Sciatic nerve (tissue), 2 donors: ENCODE measurements at places on chromosomes 1 and 21.

DNA sequence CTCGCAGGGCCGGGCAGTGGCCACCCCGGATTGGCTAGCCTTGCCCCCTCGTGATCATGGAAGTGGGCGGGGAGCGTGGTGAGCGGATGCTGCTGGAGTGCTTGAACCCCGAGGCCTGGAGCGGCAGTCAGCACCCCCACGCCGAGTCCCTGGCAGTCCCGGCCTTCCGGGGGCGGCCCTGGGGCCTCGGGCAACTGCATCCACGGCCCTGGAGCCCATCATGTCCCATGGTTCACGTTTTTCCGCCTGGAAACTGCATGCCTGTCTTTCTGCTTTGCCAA, 45.6 kb downstream of the CDC7 start:
- DNase-seq: no peak

DNA sequence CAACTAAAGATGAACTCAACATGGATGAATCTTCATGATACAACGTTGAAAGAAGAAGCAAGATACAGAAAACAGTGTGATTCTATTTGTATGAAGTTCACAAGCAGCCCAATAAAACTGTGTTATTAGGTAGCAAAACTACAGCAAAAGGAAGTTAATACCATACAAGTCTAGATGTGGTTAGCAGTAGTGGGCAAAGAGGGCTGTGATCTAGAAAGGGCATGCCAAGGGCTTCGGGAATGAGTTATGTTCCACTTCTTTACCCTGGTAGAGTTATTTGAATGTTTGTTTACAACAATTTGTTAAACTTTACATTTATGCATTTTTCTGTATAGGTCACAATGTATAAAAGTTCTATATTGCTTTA, 9.2 kb downstream of the TNFRSF9 start:
- no peak for DNase-seq

DNA sequence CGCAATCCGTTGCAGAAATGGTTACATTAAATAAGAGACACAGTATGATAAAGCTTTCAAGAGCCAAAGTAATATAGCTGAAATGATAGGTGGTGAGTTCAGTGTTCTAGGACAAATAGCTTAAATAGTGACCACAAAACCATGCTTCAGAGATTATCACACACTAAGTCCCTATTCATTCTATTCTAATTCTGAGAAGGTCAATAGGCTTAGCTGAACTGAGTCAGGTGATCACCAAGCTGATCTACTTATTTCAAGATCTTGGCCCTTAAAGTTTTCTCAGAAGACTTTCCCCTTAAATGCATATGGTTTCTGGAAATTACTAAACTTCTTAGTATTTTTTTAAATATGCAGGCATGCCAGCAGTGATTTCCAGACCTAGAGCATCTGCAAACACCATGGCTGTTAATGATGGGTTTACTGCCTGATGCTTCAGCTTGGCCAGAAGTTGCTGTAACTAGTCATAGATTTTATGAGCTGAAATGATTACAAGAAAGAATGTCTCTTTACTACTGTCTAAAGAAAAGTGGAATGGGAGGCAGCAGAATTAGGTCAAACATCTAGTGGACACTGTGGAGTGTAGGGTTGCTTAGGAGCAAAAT, 242.9 kb downstream of the ST6GALNAC3 start:
- DNase-seq: no peak

DNA sequence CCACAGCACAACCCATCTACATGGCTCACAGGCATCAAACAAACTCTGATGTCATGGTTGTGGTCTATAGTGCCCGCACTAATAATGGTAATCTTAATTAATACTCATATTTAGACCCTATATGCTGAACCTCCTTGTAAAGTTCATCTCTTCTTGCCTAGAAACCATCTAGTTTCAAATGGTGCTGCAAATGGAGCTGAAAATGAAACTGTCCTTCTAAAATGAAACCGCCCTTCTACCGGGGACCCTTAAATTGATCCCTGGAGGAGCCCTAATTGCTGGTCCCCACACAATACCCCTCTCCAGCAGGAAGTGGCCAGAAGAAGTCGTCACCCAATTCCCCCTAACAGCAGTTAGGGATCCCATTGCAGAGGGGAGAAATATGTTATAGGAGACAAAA, 612.6 kb downstream of the MRPL39 start:
- no peak for DNase-seq

DNA sequence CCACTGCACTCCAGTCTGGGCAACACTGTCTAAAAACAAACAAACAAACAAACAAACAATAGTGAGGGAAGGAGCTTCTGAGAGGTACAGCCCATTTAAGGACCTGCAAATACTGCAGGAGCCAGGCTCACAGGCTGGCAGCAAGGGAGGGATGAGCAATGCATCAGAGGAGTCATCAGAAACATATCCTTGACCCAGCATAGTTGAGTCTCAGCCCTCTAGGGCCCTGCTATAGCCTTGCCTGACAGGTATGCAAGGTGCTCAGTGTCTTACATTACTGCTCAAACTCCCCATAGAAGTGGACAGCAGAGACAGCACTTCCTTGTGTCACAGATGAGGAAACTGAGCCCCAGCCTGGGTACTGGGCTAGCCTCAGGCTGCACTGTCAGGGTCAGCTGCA, 7.3 kb upstream of the TTC4 start:
- no peak for DNase-seq

DNA sequence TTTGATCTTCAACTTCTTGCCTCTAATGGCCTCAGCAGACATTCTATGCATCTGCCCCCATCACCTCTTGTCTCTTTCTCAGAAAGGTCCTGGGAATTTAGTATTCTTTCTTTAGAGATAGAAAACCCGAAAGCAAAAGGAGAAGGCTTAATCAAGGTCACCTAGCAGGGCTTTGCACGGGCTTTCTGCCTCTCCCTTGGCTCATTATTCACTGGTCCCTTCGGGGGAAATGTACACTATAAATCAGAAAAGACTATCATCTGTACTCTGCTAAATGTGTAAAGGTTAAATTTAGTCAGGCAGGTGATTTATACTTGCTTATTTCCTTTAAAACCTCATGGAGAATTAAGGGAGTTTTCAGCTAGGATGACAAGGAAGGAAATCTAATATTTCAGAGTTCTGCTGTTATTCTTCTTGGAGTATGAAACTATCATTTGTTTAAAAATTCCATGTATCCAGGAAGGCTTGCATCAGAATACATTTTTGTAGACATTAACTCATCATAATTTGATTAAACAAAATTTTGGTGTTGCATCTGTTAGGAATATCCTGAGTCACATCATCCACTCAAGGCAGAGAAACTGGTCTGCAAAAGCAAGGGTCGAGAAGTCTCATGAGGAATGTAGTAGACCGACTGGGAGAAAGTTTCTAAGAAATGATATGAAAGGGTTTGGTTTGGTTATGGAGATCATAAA, 124.6 kb downstream of the GABPA start:
- DNase-seq: no peak

DNA sequence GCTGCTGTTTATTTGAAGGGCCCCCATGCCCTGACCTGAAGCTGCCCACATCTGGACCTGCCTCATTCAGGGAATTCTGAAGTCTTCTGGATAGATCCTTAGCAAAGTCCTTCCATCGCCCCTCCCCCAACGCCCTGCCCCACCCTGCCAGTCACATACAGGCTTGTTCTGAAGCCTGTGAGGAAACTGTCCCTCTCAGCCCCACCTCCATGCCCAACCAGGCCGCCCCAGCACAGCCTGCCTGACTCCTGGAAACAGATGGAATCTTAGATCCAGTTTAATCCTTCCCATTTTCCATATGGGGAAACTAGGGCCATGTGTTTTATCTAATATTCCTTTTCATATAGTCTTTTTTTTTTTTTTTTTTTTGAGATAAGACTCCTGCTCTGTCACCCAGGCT, 44.5 kb upstream of the GPR37L1 start:
- no peak for DNase-seq

DNA sequence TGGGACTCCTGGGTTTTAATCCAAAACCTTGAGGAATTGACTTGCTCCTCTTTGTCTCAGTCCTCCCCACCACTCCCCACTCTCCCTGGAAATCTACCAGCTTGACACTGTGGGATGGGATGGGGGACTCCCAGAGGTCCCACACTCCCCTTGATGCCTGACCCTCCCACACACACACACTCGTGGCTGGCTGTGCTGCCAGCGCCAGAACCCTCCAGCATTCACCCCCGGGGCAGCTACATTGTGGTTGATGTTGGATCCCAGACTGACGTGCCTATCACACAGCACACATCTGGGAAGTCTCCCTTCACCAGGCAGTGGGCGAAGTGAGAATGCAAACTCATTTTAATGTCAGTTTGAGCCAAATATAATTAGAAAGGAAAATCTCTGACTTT, 10.0 kb downstream of the KIRREL1 start:
- DNase-seq: no peak
